Karpas-422 (cell line): ENCODE measurements at places on chromosomes 2 and 18. TPM values are rescaled to one million over a fixed set of nuclear protein-coding genes. Genes with fewer than 3 reads are reported as not detected.
A peak's percentile ranks its signal among the peaks of the same experiment; 100 is the strongest.

DNA sequence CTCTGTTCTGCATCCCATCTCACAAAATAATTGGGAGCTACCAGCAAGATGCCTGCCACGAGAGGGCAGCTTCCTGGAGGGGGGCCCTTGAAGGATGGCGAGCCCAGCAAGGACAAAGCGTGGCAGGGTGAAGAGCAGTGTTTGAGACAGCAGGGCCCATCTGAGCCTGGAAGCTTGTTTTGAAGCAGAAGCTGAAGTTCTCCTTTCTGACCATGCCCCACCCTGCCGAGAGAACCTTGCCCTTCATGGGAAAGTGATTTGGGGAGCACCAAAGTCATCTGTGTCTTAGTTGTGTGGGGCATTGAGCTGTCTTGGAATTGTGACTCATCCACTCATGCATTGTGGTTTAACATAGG, 216.3 kb downstream of the BCL11A start:
- H3K27ac ChIP-seq, result peak overlapping the region; percentile 52
- H3K36me3 ChIP-seq, result no peaks in the 10 kb centered on the region
- DNase-seq, result peak; percentile 71

DNA sequence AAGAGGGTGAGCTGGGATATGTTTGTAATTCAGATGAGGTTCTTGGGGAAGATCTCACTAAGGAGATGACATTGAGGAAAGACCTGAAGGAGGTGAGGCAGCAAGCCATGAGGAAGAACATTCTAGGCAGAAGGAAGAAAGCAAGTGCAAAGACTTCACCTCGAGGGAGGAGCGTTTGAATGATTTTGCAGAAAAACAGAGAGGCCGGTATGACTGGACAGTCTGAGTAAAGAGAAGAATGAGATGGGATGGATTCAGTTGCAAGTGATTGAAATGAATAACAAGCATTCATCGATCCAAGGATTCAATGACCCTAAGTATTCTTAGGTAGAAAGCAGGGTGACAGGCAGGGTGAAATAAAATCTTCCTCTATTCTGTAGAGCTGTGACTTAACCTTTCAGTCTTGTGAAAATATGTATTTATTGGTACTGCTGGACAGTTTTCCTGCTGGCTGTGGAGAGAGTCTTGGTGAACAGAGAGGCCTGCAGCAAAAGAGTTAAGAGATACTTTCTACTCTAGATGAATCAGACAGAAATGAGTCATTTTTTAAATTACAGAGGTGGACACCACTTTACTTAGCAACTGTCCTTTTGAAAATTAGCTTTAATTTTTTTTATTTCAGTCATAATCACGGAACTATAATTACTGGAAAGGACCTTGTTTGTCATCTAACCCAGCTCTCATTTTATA, 278.4 kb downstream of the LRRTM1 start:
- H3K27ac ChIP-seq, result no peak overlapping the region
- H3K27me3 ChIP-seq, result no peaks in the 10 kb centered on the region
- H3K36me3 ChIP-seq, result no peaks in the 10 kb centered on the region
- no peak overlapping the region for H3K4me3 ChIP-seq
- H3K4me1 ChIP-seq, result no peaks in the 10 kb centered on the region

The ATP6V1B1 gene
- total RNA-seq, result not detected in 2 replicates

- no peaks in the 10 kb centered on the region for H3K27me3 ChIP-seq
- no peak for DNase-seq
- no peak overlapping the region for H3K4me3 ChIP-seq
Measured at GRCh38 chr2:133097666-133098065, 427.7 kb upstream of the LYPD1 start.

The LBX2 gene
- total RNA-seq, result 7.2 and 15.8 TPM in 2 replicates

The ZNF521 gene
- total RNA-seq, result not detected in 2 replicates

- no peaks in the 10 kb centered on the region for H3K36me3 ChIP-seq
- H3K27me3 ChIP-seq, result no peaks in the 10 kb centered on the region
- no peak for DNase-seq
- no peak overlapping the region for H3K4me3 ChIP-seq
- peaks cover 12% of the 10 kb centered on the region for H3K4me1 ChIP-seq
Measured at GRCh38 chr2:8566155-8566670, 115.6 kb upstream of the ID2 start.

- no peak overlapping the region for H3K4me3 ChIP-seq
- no peak overlapping the region for H3K27ac ChIP-seq
- no peaks in the 10 kb centered on the region for H3K36me3 ChIP-seq
- H3K27me3 ChIP-seq, result no peaks in the 10 kb centered on the region
Measured at GRCh38 chr2:189569295-189569910, 11.2 kb downstream of the SLC40A1 start.
